ENCODE measurements at places on chromosomes 7 and 10.
A peak's percentile ranks its signal among the peaks of the same experiment; 100 is the strongest.

GRCh38 chr10:1519391-1519790 lies 217.9 kb downstream of the ADARB2 start:
- DNase-seq, result no peak

DNA sequence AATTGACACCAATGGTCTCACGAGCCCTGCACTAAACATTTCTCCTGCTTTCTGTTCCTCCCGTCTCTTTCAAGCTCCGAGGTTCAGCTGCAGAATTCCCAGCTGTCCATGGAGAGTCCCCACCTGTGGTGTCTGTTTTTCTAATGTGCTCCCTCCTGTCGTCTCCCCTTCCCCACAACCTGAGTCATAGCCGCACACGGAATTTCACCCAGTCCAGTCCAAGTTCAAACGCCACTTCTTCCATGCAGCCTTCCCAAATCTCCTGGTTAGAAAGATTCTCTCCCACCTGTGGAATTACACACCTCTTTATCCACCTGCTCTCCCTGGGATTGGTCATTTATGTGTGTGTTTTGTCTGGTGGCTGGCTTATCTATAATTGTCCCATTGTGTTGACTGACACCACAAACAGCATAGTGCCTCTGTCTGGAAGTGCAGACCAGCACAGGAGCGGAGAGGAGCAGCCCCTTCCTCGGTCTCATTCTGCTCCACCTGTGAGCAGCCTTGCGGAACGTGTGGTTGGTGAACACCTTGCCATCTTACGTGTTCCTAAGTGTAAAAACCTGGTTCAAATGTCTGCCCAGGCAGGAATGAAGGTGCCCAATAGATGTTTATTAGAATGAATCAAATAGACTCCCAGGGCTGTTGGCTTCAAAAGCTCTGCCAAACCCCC lies 3.3 kb upstream of the DIP2C start:
- no peak for DNase-seq

DNA sequence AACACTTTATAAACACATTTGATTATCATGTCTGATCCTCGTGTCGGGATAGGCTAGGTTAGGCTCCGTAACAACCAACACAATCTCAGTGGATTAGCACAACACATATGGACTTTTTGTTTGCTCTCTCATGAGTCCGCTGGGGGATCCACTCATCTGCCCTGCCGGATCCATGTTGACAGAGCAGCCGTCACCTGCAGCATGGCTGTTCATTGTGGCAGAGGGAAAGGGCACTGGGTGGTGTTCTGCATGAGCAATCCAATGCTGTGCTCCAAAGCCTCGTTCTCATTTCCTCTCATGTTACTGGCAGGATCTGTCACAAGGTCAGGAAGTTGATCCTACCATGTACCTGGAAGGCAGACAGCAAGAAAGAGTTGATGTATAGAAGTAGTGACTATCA lies 62.5 kb upstream of the RAPGEF5 start:
- DNase-seq, result no peak

- DNase-seq, result no peak
These were observed 59.5 kb upstream of the SRPK2 start for GRCh38 chr7:105448181-105448580.

DNA sequence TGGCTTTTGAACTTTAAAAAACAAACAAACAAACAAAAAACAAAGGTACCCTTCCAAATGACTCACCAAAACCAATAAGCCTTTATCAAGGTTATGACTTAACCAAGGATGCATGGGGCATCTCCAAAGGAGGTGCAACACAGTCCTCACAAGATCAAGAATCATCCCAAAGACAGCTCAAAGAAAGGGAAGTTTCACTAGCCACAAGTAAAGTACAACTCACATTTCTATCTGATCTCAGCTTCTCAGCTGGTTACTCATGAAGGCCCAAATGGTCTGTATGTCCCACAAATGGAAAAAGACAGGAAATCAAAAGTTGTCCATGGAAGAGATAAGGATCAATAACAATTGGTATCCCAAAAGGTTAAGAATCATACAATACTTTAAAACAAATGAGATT lies 6.0 kb upstream of the MKLN1 start:
- DNase-seq, result no peak

DNA sequence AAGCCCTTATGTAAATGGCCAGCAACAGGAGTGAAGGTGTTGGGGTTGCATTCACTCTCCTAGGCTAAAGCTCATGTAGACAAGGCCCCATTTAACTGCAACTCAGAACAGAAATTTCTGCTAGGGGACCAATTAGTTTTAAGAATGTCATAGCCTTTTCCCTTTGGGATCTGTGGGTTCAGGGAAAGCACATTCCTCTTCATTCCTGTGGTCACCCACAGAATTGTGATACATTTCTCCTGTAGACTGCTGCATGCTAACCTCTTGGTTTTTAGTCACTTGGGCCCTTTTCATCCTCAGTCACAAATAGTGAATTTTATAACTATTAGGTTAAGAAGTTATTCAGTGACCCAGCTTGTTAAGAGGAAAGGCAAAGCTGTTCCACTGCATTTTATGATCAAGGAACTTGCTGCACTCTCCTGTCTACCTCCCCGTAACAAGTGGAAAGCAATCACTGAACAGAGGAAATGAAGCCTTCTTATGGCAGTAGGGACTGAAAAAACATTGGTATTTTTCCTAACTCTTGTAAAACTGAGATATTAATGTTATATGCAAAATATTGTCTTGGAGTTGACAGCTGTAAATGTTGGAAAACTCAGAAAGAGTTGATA lies 124.9 kb downstream of the SND1 start:
- peak; percentile 95 for DNase-seq

- DNase-seq, result no peak
These were observed 227.5 kb upstream of the NPVF start for GRCh38 chr7:25455683-25456251.

GRCh38 chr10:70343712-70344111 lies 38.7 kb downstream of the LRRC20 start:
- DNase-seq, result no peak

DNA sequence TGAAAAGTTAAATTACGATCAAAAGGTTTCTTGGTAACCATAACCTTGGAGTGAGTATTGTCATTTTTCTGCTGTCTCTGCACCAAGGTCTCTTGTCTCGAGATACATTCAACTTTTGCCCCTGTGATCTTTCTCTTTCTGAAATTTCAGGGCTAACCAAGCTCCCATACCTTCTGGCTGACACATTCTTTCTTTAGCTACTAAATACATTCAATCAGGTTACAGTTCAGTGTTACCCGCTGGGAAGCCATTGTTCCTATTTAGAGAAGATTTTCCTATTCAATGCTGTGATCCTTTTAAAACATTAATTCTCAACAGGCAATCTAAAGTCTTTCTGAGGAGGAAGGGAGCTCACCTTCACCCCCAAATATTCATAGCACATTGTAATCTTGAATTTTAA lies 22.9 kb upstream of the DMTF1 start:
- no peak for DNase-seq

DNA sequence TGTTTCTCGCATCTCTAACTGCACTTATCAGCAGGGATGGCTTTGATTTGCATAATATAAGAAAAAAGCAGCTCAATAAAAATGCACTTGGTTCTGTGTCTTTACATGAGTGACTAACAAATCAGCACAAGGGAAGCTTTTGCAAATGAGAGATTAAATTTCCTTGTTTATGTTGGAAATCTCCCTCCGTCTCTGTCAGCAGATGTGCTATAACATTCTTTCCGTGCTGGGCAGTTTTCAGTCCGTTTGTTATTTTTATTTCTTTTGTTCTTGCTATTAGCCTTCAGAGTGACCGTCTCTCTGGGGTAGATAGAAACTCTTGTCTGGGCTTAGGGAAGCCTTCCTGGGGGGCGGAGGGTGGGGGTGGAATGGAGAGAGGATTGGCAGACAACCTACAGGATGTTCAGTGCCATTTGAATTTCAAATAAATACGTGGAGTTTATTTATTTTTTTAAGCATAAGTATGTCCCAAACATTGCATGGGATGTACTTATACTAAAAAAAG lies 96.0 kb downstream of the GATA3 start:
- DNase-seq, result no peak

GRCh38 chr10:78250313-78251015 lies 216.8 kb downstream of the RPS24 start:
- no peak for DNase-seq

DNA sequence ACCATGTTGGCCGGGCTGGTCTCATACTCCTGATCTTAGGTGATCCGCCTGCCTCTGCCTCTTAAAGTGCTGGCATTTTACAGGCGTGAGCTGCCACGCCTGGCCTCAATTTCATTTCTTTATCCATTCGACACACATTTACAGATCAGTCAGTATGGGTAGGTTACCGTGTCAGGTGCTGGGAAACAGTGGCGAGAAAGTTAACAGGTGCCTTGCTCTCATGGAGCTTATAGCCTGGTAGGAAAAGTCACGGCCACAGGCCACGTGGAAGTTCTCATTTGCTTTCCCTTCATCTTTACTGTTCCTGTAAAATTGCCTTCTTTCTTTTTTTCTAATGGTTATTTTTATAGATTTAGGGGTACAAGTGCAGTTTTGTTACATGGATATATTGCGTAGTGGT lies 2.6 kb upstream of the CAMK1D start:
- DNase-seq, result no peak

DNA sequence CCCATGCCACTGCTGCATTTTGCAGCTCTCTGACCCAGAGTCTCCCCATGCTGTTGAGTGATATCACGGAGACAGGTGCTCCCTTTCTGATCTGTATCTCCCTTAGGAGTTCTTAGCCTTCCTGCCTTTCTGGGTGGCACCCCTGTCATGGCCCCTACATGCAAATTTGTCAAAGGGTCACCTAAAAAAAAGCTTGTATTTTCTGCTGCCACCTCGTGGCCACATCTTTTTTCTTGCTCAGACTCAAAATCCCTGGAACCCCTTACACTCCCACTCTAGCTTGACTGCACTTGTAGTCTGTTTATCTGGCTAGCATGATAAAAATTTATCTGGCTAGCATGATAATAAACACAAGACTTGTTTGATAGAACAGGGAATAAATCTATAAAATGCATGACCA lies 809.1 kb downstream of the SORCS1 start:
- no peak for DNase-seq

- DNase-seq, result no peak
These were observed 858.7 kb downstream of the REEP3 start for GRCh38 chr10:64379898-64380297.

DNA sequence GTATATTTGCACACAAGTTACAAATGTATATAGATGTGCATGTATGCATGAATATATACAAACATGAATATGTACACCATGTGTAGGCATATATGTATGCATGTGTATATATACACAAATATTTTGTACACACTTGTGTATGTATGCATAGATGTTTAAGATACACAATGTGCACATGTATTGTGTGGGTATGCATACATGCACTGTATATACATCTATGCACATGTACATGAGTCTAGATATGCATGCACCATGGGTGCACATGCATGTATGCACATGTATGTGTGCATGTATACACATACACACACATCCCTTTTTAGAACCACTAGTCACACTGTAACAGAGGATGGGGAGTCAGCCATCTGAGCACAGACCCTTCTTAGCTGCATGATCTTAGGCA lies 249.4 kb downstream of the COBL start:
- DNase-seq, result no peak

DNA sequence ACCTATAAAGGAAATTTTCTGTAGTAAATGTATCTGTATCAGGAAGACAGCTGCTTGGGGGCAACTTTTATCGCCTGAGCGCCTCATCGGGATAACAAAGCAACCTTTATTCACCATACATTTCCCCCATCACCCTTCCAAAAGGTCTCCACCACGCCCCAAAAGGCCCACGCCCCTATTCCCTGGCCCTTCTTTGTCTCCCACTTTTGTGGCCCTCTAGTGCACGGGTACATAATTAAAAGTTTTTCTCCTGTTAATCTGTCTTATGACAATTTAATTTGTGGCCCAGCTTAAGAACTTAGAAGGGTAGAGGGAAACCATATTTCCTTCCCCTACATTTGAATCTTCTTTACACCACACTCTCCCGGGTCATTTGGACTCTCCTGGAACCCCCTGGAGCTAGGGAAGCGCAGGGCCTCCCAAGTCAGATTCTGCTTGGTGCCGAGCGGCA lies 625 bp downstream of the RP9 start:
- DNase-seq, result peak; percentile 26

DNA sequence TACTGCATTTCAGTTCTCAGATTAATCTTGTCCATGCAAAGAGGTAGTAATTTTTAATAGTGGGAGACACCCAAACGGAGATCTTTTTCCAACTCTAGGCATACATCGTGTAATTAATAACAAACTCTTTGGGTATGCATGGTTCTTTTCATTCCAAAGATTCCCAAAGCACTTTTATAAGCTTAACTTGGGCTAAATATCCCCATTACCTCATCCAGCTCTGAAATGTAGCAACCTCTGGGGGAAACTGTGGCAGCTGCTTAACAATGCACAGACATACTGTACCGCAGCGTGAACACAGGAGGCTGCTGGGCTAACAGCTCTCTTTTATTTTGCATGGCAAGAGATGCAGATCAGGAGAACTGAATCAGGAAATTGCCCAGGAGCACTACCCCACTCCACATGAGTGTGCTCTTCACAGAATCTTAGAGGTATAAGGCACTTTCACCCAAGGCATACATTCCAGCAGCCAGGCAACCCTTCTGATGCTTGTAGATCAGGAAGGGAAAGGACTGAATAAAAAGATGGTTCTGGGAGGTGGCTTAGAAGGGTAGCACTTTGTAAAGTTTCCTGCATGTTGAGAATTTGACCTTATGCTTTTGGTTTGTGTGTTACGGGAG lies 114.4 kb upstream of the GLI3 start:
- peak; percentile 79 for DNase-seq

GRCh38 chr7:52540041-52540440 lies 495.4 kb upstream of the POM121L12 start:
- no peak for DNase-seq

GRCh38 chr7:156386097-156386496 lies 254.5 kb upstream of the RNF32 start:
- DNase-seq, result no peak

DNA sequence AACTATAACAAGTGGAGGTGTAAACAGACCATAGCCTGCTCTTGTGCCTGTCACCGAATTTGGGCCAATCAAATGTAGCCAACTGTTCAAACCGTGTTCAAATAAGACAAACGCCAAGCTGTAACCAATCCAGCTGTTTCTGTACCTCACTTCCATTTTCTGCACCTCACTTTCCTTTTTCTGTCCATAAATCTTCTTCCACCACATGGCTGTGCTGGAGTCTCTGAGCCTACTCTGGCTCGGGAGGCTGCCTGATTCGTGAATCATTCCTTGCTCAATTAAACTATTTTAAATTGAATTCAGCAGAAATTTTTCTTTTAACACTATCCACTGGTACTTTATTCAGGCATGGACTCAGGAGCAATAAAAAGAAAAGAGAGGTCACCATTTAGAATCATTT lies 29.9 kb upstream of the COL1A2 start:
- peak; percentile 55 for DNase-seq

- DNase-seq, result no peak
These were observed at the start of gene TEX47 for GRCh38 chr7:88795553-88795952. Gene TEX47, minus strand, starts transcription at chr7:88795737. Its CDS starts 795 bp downstream, at chr7:88794942.

All from fibroblast of skin of right biceps (primary cell).